ENCODE measurements at places on chromosomes 2 and 18. TPM values are rescaled to one million over a fixed set of nuclear protein-coding genes. Genes with fewer than 3 reads are reported as not detected.

- no peak for DNase-seq
Measured at GRCh38 chr18:42508683-42509296, 553.8 kb downstream of the PIK3C3 start.

DNA sequence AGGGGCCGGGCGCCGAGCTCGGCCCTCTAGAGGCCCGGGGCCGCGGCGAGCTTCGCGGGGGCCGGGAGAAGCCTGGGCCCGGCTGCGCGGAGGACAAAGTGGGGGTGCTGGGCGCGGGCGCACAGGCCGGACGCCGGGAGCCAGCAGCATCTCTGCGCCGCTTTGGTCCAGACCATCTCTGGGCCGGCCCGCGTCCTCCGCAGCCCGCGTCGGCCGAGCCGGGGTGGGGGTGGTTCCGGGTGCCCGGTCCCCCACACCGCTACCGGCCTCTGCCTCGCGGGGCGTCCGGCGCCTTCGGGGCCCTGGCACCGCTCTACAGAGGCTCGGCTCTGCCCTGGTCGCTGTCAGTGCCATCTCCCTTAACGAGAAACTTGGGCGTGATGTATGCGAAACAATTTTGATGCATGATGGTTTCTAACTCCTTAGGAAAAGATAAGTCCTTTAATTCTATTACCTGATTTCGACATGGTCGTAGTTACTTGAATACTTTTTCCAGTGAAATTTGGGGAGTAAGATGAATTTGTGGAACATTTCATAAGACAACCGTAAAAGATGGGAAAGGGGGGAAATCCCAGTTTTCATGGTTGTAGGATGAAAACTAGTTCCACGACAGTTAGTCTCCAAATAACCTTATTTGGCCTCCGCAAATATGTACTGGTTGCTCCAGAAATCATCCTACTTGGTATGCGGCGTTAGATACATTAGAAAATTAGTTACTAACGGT lies 562 bp downstream of the TWSG1 start:
- no peak for DNase-seq

GRCh38 chr2:111633643-111634042 lies 250.3 kb downstream of the ANAPC1 start:
- DNase-seq = no peak

DNA sequence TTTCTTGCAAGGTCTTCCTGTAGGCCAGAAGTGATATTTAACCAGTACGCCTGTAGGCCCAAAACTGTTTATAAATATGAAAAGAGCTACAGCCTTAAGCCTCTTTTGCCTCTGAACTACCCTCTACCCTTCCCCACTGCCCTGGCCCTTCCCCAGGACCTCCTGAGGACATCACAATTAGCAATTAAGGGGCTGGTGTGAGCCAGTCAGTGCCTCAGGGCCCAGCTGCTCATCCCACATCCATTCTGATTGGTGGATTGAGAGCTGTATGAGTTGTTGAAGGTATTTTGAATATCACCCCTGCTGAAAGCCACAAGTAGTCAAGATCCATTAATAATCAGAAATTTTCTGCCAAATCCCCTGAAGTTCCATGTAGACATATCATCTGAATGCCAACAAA lies 126.3 kb upstream of the TACR1 start:
- no peak for DNase-seq

DNA sequence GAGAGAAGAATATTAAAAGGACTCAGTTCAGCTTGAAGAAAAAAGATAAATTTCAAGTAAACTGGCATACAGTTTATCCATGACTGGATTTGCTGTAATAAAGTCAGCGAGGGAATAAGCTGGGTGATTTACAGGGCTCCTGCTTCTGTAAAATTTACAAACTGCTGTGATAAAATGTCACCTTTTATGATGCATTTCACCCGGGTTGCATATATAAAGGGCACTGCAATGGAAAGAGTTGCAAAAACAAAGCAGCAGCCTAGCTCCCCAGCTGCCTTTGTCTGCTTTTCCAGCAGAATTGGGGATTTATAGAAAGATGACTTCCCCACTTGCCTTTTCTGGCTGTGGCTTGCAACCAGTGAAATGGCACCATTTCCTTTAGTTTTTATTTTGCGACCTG lies 132.5 kb upstream of the LHCGR start:
- DNase-seq = no peak

GRCh38 chr2:23993736-23994269 lies 16.1 kb upstream of the MFSD2B start:
- DNase-seq = no peak

DNA sequence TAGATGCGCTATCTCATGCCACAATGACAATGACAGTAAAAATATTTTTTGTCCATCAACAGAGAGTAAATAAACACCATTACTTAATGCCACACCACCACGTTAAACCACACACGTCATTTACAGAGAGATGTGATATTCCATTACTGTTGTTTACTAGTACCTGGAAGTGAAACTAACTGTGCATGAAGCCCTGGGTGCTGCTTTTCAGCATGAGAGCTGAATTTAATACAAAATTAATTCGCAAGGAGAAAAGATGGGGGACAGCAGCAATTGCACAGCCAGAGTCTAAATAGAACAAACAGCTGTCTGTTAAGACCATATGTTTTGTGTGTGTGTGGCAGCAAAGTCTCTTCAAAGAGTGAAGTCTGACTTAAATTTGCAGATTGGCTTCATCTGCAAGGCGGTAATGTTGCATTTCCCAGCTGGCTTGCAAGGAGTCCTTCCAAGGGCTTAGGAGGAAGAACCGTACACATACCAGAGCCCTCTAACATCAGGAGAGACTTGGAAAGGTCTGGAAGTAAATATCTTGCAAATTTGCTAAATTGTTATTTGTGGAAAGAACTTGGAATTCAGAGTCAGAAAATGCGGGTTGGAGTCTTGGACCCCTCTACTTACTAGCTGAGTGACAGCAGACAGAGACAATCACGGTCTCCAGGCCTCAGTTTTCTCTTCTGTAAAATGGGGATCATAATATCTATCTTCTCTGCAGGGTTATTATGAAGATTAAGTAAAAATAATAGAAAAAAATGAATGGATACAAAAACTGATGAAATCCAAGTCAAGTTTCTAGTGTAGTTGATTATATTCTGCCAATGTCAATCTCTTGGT lies 127.6 kb downstream of the ALPK2 start:
- peak; percentile 5 for DNase-seq

GRCh38 chr2:85401844-85402243 lies 8.3 kb downstream of the CAPG start:
- DNase-seq = no peak

GRCh38 chr2:195596840-195597239 lies 60.2 kb upstream of the SLC39A10 start:
- DNase-seq = no peak

DNA sequence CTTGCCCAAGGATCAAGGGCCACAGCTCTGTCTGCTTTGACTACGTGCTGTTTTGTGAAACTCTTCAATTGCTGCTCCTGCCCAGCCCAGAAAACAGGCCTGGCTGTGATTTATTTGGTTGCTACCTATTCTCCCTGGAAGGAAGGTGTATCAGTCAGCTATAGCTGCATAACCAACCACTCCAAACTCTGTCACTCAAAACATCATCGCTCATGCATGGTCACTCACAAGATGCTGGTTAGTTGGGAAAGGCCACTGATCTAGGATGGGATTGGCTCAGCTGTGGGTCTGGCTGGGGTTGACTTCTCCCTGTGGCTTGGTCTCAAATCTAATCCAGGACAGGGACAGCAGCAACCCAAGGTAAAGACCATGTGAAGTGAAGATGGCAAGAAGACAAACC lies 14.6 kb downstream of the TEX51 start:
- DNase-seq = no peak

Gene ALPI
- not detected for polyA plus RNA-seq

Gene VWA3B
- polyA plus RNA-seq = not detected

Gene KYNU
- 0.84 TPM for polyA plus RNA-seq

Gene PRKAG3
- not detected for polyA plus RNA-seq

Gene GPR17
- polyA plus RNA-seq = not detected

Gene ATP8B1
- polyA plus RNA-seq = not detected

Gene IHH
- polyA plus RNA-seq = not detected

Gene MC4R
- not detected for polyA plus RNA-seq

Gene TTC21B
- polyA plus RNA-seq = 4.3 TPM

Gene CCDC148
- polyA plus RNA-seq = not detected

Gene ATP6V1C2
- polyA plus RNA-seq = 0.26 TPM
